ENCODE measurements at places on chromosomes 16 and 17. TPM values are rescaled to one million over a fixed set of nuclear protein-coding genes. Genes with fewer than 3 reads are reported as not detected.

DNA sequence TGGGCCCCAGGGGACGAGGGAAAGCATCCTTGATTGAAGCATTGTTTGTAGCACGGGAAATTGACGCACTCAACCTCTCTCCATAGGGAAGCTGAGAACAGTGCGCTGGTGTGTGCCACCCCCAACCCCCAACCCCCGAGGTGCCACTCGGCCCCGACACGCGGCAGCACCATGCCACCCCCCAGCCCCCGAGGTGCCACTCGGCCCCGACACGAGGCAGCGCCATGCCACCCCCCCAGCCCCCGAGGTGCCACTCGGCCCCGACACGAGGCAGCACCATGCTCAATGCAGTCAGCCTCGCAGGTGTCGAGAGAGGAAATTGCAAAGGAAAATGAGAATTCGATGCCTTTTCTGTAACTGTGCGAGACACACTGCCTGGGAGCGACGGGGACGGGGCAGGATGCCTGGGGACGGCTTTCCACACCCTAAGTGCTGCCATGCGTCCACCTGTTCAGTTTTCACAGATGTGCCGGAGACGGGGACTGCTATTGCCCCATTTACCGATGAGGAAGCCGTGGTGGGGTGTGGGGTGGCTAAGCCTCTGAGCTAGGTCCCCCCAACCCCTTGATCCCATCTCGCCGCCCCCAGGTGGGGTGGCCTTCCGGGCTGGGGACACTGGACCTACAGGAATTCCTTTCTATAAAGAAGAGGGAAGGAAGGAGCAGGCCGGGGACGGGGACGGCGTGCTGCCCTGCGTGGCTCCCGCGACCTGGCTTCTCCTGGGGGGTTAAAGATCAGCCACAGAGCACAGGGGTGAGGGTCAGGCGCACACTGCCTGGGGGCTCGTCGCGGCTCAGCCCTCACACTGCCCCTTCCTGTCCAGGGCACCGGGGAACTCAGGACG is 9.8 kb downstream of the CBFA2T3 start:
- no peak for DNase-seq
- H3K27ac ChIP-seq, result no peak overlapping the region
- H3K36me3 ChIP-seq, result no peaks in the 10 kb centered on the region
- H3K4me3 ChIP-seq, result no peak overlapping the region

The TNK1 gene
- 15.8 TPM for total RNA-seq

DNA sequence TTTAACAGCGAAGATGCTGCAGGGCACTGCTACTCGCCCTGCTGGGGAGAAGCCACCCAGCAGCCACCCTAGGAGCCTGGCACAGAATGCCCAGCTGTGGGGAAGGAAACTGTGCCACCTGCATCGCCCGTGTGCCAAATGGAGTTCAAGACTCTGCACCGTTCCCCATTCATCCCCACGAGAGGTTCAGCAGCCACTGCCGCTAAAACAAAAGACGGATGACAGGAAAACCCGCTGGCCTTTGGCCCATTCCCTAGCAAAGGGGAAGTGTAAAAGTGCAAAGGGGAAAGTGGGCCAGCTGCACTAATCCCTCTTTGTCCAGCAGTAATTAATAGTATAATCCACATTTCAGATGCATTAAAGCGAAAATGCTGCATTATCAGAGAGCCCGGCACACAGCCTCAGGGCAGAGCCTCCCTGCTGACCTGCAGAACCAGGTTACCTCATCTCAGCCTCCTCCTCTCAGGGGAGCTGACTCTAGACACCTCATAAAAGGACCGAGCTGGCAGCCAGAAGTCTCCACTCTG is 37.7 kb downstream of the ZFHX3 start:
- H3K27ac ChIP-seq, result peak overlapping the region; percentile 44
- H3K27me3 ChIP-seq, result no peaks in the 10 kb centered on the region
- H3K36me3 ChIP-seq, result no peaks in the 10 kb centered on the region
- peaks cover 19% of the 10 kb centered on the region for H3K4me1 ChIP-seq

GRCh38 chr17:48636177-48637018 is 10.2 kb upstream of the HOXB9 start:
- H3K27ac ChIP-seq, result no peak overlapping the region
- peak; percentile 61 for DNase-seq
- no peaks in the 10 kb centered on the region for H3K27me3 ChIP-seq
- peaks cover 11% of the 10 kb centered on the region for H3K4me1 ChIP-seq
